ENCODE measurements at places on chromosomes 5 and 9.
A peak's percentile ranks its signal among the peaks of the same experiment; 100 is the strongest.

DNA sequence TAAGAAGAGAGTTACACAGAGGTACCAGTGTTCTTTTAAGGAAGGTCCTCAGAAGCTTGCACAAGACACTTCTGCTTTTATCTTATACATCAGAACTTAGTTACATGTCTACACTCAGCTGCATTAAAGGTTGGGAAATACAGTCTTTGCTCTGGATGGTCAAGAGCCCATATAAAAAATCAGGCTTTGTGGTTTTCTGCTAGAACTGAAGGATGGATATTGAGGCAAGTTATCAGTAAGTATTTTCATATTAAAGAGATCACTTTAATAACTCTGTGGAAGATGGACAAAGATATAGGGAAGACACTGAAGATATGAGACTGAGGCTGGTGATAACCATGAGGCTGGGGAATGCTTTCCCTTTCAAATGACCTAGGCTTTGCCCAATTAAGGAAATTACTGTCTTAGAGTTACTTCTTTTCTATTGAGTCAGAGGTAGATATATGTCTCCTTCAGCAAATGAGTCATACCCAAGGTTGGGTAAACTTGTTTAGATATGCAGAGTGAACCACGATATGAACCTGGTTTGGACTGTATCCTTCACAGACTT is 87.0 kb upstream of the TNC start:
- peak; percentile 68 for DNase-seq

DNA sequence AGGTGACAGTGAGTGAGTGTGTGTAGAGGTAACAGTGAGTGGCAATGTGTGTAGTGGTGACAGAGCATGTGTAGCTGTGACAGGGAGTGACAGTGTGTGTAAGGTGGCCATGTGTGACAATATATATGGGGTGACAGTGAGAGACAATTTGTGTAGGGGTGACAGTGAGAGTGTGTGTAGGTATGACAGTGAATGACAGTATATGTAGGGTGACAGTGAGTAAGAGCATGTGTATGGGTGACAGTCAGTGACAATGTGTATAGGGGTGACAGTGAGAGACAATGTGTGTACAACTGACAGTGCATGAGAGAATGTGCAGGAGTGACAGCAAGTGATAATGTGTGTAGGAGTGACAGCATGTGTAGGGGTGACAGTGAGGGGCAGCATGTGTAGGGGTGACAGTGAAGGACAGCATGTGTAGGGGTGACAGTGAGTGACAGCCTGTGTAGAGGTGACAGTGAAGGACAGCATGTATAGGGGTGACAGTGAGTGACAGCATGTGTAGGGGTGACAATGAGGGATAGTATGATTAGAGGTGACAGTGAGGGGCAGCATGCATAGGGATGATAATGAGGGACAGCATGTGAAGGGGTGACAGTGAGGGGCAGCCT is 10.1 kb upstream of the GAPT start:
- DNase-seq = no peak

- no peak for DNase-seq
Measured at GRCh38 chr9:83307066-83307724, 231.0 kb downstream of the FRMD3 start.

DNA sequence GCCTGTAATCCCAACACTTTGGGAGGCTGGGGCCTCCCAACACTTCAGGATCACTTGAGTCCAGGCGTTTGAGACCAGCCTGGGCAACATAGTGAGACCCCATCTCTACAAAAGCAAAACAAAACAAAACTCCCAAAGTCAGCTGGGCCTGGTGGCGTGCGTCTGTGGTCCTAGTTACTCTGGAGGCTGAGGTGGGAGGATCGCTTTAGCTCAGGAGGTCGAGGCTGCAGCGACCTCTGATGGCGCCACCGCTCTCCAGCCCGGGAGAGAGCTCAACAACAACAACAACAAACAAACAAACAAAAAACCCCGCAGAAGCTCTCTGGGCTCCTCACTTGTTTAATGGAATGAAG is 528 bp downstream of the ACOT12 start:
- no peak for DNase-seq

DNA sequence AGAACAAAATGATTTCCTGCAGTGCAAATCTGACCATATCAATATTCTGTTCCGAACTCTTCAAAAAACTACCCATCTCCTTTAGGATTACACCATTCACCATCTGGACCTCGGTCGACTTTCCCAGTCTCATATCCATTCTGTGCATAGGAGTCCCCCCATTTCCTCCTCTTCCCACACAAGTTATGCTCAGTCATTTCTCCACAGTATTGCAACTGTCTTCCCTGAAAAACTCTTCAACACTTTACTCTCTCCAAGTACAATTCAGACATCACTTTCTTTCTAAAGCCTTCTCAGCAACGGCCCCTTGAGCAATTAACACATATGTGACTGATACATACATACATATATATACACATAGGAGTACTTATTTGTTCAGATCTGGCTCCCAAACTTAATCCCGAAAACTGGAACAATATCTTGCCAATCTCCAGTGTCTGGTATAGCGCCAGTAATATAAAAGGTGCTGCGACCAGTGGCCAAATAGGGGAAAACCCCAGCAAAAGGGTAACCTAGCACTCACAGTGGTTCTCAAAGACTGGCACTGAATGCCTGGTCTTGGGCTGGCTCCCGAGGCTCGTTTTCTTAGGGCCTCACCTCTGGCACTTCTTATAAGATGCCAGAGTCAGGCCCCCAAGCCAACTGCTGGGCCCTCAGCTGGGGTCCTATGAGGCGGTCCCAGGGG is 629 bp downstream of the ZBTB26 start:
- DNase-seq = no peak

DNA sequence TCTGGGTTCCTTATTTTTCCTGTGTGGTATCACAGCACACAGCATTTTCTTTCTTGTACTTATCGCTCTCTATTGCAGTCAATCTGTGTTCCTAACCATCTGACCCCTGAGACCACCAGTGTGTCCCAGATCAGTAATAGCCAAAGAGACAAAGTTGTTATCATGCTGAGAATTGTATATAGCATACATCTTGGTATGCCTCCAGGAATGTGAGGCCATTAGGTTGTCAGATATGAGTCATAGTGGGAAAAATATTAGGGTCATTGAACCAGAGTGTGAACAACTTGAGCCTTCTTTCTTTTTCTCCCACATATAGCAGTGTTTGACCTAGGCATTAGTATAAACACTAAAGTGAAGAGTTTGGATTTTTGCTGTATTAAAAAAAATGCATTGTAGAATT is 106.3 kb downstream of the NDUFAF2 start:
- no peak for DNase-seq

DNA sequence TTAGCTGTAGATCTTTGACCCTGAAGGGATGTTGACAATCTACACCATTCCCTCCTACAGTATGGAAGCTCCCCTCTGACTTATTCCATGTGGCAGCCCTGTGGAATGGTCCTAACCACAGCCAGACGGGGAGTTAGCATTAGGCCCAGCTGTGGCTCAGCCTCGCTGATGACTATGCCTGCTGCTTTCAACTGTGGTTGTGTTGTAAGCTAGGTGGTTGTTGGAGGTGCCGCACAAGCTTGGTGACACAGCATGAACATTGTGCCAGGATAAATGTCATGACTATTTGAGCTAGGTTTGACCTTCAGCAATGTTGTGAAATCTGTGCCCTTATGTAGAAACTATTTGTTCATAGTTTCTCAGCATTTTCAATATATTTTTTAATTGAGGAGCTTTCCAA is 40.6 kb downstream of the SGCD start:
- DNase-seq = no peak

GRCh38 chr5:17405976-17406375 is 92.1 kb upstream of the TAF11L2 start:
- no peak for DNase-seq

- peak; percentile 16 for DNase-seq
Measured at GRCh38 chr5:14374100-14374499, 207.5 kb upstream of the OTULINL start.

- DNase-seq = no peak
Measured at GRCh38 chr5:178351221-178352034, 118.8 kb upstream of the PHYKPL start.

- peak; percentile 45 for DNase-seq
Measured at GRCh38 chr5:37786862-37787519, 52.9 kb downstream of the GDNF start.

DNA sequence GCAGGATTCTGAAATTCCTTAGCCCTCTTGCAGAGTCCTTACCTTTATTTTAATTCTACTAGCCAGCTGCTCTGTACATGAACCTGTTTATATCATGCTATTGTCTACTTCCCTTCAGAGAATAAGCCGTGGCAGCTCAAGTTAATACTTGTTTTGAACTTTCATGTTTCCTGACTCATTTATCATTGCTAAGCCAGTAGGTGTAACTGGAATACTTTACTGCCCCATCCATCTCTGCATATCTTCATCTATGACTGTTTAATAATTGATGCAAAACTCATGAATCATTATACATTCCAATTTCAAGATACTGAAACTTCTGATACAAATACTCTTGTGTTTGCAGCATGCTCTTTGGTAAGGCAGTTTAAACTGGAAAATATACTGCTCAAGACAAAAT is 174.7 kb downstream of the PPP2R2B start:
- DNase-seq = peak; percentile 84

DNA sequence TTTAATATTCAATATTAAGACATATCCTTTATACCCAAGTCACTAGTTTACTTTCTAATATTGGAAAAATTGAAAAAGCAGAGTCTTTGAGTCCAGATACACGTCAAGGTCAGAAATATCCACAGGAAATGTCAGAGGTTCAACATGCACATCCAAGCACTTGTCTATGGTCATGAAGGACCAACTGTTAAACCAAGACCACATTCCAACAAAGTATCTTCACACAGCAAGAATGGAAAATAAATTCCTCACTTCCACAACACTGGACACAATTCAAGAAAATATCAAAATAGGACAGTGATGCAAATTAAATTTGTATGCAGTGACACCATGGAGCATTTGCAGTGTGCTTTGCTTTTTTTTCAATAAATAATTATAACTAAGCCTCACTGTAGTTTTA is 142.5 kb downstream of the GABRB2 start:
- DNase-seq = no peak

DNA sequence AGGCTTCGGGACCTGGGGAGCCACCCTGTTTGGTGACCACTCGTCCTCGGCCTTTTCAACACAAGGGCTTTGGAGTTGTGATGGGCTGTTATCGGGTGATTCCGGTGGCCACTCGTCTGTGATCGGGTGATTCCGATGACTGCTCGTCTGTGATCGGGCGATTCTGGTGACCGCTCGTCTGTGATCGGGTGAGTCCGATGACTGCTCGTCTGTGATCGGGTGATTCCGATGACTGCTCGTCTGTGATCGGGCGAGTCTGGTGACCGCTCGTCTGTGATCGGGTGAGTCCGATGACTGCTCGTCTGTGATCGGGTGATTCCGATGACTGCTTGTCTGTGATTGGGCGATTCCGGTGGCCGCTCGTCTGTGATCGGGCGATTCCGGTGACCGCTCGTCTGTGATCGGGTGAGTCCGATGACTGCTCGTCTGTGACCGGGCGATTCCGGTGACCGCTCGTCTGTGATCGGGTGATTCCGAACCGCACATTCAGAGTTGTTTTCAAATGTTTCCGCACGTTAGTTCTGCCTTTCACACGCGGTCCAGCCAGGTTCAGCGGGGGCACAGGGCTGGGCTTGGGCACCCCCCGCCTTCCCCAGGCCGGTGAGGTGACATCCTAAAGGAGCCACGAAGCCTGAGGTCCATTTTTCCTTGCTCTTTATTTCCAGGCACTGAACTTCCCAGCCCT is 30.3 kb downstream of the TPPP start:
- no peak for DNase-seq

DNA sequence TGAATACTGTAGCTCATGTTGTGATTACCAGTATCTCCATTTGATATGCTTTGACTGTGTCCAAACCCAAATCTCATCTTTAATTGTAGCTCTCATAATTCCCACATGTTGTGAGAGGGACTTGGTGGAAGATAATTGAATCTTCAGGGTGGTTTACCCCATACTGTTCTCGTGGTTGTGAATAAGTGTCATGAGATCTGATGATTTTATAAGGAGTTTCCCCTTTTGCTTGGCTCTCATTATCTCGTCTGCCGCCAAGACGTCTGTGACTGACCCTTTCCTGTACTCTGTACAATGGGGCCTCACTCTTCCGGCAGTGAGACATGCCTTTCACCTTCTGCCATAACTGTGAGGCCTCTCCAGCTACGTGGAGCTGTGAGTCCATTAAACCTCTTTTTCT is 59.3 kb downstream of the TRIO start:
- DNase-seq = no peak

- DNase-seq = no peak
Measured at GRCh38 chr5:83414601-83415000, 56.9 kb upstream of the VCAN start.

DNA sequence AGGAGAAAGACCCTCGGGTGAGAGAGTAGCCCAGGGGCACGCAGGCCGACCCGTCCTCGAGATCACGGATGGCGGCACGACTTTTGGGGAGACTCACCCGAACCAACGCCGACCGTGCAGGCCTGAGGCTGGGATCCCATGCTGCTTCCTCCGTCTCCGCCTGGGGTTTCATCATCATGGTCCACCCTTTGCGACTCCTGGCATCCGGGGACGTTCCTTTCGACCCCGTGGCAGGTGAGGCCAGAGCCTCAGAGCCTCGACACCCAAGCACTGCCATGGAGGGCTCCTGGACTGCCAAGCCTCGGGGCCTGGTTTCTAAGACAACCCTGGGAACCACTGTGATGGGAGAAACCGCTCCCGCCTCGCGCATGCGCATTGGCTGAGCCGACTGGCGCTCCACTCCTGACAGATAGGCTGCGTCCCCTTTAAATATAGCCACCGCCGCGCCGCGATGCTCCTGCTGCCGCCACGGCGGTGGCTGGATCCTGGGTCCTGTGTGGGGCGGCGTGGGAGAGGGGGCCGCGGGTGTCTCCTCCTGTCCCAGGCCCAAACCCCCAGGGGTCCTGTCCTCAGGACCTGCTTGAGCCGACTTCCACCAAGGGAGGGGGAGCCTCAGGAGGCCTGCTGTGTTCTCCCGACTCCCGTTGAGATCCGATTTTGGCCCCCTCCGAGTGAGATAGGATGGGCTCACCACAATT is 481.6 kb downstream of the SPATA31A7 start:
- DNase-seq = no peak

DNA sequence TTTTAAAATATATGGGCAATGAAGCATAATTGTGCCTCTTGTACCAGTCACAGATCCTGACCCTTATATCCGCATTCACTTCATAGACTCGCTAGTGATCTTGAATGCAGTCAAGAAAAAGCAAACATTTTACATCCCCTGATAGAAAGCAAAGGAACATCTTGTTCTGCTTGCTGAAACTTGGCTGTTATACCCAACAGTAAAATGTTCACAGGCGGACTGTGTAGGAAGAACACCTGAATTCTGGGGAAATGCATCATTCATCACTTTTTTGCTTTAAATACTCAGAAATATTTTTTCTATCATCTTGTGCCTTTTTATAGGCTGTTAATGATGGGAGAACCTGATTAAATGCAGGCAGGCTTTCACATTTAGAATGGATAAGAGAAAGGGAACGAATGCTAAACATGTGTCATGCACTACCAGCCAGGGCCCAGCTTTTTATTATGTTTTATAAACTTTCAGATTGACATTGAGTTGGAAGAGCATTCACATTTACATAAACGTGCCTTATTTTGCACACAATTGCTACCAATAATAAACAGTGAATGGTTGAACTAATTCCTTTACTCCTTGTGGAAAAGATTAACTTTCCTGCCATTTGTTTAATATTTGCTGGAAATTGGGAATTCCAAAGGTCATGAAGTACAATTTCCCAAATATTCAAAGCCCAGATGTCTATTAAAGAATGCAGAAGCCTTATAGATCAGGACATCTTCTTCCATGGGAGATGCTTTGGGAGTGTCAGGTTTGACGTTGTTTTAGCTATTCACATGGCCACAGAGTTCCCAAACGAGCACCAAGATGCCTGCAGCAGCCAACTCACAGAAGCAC is 756.2 kb downstream of the TLE1 start:
- no peak for DNase-seq

GRCh38 chr5:160548949-160549645 is 127.4 kb downstream of the PTTG1 start:
- DNase-seq = peak; percentile 54

All from epithelial cell of prostate (primary cell).